ENCODE measurements at places on chromosomes 6 and 20.

DNA sequence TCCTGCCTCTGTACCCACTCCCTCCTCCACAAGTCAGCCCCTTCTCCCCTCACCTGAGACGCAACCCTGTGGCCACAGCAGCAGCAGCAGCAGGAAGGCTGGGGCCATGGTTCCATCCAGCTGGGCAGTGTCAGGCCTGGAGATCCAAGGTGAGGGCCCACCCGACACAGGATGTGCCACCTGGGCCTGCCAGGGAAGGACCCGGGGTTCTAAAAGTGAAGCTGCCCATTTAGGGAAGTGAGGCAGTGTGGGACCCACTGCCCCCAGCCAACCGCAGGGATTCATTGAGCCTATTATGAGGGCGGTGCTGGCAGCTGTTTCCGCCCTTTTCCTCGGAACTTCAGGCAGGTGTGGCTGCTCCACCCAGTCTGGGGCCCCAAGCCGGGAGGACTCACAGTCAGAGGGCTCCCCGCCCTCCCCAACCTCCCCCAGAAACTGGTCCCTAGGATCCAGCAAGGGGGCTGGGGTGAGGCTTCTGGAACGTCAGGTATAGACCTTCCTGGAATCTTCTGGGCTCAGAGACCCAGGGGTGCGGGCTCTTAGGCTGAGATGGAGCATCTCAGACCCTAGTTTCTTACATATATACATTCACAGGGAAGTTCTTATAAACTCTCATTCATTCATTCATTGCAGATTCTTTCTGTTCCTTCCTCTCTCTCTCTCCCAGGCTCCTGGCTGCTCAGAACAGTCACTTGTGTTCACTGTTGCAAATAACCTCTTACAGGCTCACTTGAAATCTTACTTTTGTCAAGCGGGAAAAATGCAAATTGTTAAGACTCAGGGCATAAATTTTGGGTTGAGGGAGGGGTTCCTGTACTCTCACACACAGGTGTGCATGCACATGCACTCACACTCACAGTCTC lies at the start of gene TREML2:
TSS of gene TREML2 (minus strand) at position 249 of the 863 bp plus-strand sequence. CDS start at position 108, 141 bp downstream.
- no peak for DNase-seq

- no peak for DNase-seq
These were observed 21.3 kb downstream of the CD40 start for GRCh38 chr20:46139266-46139889.

GRCh38 chr20:33910529-33911327 lies 83.0 kb upstream of the RALY start:
- DNase-seq: no peak

- no peak for DNase-seq
These were observed 1.0 kb downstream of the MAP1LC3A start for GRCh38 chr20:34559311-34560140.

DNA sequence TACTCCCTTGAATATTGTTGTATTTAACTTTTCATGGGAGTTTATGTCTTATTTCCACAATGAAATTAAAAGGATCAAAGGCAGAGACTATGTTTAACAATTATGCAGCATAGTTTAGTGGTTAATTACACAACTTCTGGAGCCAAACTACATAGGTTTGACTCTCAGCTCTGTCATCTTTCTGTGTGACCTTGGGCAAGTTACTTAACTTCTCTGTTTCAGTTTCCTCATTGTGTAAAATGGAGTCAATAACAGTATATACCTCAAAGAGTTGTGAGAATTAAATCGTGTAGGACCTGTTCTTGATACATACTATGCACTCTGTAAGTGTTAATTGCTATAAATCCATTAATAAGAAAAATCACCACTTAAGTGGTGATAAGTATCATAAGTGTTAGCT lies 48.3 kb downstream of the BTBD9 start:
- DNase-seq: no peak

GRCh38 chr6:134585517-134585873 lies 267.6 kb upstream of the SGK1 start:
- DNase-seq: no peak

DNA sequence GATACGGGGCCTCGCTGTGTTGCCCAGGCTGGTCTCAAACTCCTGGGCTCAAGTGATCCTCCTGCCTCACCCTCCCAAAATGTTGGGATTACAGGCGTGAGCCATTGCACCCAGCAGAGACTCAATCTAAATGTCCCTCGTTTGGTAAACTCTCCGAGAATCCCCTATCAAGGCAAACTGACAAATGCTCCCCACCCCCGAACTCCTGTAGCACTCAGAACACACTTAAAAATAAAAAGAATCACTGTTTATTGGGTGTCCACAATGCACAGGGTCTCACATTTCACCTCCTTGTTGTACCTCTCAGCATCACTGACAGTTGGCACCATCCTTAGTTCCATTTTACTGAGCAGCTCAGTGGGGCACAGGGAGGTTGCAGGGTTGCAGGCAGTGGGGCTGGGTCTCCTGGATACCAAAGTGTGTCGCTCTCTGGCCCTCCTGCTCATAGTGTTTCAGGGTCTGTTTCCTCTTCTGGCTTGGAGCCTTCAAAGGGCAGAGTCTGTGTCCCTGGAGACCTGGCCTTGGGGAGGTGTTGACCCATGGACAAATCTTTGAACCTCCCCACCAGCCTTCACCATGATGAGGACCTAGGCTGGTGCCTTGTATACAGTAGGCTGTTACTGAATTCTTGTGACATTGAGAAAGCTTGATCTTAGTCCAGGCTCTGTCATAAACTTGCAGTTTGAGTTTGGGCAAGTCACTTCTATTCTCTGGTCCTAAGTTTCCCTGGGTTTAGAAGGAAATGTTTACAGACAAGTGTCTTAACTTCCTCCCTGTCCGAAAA lies 8.5 kb upstream of the SRC start:
- DNase-seq: no peak

DNA sequence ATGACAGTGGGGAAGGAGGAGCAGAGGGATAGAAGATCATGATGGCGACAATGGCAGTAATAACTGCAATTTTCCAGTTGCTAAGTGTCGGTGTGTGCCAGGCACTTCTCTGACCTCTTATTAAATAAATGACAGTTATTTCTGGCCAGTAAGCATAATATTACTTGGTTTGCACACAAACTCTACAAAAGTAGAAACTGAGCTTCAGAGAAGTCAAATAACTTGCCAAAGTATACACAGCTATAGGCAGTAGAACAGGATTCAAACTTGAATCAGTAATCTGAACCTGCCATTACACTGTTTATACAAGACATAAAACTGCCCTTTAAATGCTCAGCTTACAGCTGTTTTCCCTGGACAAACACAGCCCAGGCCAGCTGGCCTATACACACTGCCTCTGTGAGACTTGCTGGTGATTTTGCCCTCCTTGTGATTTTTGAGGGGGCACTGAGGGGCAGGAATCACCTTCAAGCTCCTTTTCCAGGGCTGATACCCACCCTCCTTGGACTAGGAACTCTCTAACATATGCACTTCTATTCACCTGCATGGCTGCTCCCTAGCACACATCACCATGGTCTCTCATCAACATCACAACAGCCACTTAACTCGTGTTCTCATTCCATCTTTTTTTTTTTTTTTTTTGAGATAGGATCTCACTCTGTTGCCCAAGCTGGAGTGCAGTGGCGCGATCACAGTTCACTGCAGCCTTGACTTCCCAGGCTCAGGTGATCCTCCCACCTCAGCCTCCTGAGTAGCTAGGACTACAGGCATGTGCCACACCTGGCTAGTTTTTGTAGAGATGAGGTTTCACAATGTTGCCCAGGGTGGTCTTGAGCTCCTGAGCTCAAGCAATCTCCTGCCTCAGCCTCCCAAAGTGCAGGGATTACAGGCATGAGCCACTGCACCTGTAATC lies 63.6 kb downstream of the SLC23A2 start:
- no peak for DNase-seq

DNA sequence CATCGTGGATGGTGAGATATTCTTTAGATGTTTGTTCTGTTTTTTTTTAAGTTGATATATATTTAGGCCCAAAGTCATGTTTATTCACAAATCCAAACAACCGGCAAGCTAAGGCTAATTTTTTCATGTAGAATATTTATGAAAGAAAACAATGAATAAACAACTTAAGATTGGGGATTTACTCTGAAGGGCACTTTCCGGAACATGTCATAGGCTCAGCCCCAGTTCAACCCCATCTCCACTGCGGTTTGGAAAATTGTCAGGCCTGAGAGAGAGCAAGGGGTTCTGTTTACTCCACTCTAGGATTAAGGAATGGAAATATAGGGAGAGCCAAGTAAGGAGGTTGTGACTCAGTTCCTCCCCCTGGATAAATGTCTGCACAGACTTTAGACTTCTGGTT lies 18.3 kb downstream of the RPS6KA2 start:
- DNase-seq: peak; percentile 42

DNA sequence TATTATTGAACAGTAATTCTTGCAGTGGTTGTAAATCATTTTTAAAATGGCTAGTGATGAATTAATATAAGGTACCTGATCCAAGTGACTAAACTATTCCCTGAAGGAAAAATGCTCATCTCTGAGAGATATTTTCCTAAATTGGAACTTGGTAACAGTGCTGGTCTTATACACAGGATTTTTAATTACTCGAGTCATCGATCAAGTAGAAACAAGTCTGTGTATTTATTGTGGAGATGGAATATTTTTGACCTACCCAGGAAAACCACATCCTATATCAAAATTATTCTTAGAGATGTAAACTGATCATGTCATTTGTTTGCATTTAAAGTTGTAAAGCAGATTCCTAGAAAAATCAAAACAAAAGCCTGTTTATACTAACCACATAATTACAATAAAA lies 166.9 kb downstream of the MOXD1 start:
- DNase-seq: no peak

DNA sequence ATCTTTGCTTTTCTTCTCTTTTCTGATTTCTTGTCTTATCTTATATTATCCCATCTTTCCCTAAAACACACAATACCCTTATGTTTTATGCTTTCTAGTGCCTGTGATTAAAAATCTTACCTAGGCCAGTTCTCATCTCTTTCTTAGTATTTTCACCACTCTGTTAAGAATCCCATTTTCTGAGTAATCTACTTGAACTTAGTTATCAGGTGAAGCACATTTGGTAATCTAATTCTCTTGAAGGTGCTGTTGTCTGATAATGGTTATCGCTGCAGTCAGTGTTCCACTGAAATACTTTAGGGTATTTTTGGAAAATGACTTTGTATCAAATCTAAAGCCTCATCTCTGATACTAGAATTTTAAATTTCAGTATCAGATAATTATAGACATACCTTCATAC lies 192.5 kb upstream of the MAN1A1 start:
- DNase-seq: no peak

- DNase-seq: peak; percentile 57
These were observed 7.2 kb downstream of the ADGRF1 start for GRCh38 chr6:47034926-47035325.

GRCh38 chr6:7505189-7505699 lies 36.2 kb upstream of the DSP start:
- peak; percentile 69 for DNase-seq

DNA sequence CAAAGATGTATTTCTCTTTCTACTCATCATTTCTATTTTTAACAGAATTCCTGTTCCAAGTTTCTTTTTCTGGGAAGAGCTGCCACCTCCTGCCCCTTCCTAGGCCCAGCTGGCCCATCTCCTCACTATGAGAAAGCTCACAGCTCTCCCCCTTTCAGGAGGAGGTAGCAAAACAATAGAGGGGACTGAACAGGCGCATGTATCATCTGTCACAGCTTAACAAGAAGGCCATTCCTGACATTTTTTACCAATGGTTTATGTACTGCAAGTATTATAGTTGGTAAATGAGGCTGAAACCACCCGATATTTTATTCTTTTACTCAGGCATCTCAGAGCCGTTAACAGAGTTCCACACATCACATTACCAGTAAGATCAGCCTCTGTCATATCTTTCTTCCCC lies 103.7 kb upstream of the MTHFD1L start:
- no peak for DNase-seq

DNA sequence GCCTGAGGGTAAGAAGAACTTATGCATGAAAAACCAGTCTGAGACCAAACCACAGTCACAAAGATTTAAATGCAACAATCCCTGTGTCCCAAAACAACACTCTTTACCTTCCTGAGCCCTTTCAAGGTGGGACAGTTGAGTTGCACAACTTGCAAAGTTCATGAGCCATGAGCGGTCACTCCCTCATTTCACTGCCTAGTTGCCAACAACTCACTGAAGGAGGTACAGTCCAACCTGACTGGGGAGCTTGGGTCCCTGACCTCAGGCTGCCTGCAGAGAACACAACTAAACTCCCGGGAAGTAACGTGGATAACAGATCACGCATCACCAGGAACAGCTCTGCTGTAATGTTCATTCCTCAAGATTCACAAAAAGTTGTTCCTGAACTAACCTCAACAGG lies 69.4 kb downstream of the MBOAT1 start:
- DNase-seq: no peak

DNA sequence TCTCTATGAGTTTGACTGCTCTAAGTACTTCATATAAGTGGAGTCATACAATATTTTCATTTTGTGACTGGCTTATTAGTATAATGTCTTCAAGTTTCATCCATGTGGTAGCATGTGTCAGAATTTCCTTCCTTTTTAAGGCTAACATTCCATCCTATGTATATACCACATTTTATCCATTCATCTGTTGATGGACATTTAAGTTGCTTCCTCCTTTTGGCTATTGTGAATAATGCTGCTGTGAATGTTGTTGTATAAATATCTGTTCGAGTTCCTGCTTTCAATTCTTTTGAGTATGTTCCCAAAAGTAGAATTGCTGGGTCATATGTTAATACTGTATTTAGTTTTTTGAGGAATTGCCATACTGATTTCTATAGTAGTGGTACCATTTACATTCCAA lies 79.5 kb downstream of the PTPRA start:
- no peak for DNase-seq

DNA sequence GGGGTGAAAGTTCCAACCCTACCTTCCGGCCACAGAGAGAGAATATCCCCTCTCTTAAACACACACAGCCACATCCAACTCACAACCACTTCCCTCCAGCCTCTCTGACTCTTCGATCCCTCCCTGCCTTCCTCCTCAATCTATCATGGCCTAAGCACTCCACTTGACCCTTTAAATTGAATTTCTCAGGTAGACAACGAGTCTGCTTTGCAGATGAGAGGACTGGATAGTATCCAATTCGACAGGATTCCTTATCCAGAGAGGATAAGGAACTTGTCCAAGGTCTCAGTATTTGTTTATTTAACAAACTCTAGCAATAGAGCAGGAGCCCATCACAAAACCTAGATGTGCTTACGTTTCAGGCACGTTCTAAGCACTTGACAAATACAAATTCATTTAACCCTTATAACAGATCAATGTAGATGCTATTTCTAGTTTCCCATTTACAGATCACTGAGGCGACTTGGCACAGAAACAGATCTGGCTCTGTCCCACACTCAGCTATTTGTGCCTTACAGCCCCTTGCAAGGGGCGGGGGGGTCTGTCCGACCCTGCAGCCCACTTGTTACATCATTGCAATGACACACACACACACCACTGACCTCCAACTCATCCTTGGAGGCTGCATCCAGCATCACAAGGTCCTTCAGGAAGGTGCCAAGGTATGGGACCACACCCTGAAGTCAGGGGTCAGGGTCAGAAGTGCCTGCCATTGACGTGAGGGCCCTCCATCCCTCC lies 4.5 kb downstream of the RGL2 start:
- no peak for DNase-seq

DNA sequence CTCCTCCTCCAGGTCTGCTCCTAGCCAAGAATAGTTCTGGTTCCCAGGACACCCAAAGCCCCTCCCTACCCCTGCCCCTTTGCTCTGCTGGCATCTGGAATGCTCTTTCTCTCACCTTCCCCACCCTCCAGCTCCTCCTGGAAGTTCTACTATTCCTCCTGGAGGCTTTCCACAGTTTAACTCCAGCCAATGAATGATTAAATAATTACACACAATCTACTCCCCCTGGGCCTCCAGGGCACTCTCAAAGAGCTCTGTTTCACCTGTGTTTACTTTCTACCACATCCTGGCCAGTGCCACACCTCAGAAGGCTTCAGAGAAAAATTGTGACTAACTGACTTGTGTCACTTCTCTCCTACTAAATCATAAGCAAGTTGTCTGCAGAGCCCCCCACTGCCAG lies 36.2 kb downstream of the GCM1 start:
- no peak for DNase-seq

All from AG08395 (cell line).